ENCODE measurements at places on chromosomes 1 and 21.

- no peak for DNase-seq
Observed at GRCh38 chr1:163399976-163400601, 78.3 kb downstream of the NUF2 start.

GRCh38 chr1:217495249-217495648, 135.6 kb downstream of the GPATCH2 start:
- DNase-seq: no peak

- DNase-seq: no peak
Observed at GRCh38 chr1:186002406-186002805, 268.2 kb downstream of the HMCN1 start.

DNA sequence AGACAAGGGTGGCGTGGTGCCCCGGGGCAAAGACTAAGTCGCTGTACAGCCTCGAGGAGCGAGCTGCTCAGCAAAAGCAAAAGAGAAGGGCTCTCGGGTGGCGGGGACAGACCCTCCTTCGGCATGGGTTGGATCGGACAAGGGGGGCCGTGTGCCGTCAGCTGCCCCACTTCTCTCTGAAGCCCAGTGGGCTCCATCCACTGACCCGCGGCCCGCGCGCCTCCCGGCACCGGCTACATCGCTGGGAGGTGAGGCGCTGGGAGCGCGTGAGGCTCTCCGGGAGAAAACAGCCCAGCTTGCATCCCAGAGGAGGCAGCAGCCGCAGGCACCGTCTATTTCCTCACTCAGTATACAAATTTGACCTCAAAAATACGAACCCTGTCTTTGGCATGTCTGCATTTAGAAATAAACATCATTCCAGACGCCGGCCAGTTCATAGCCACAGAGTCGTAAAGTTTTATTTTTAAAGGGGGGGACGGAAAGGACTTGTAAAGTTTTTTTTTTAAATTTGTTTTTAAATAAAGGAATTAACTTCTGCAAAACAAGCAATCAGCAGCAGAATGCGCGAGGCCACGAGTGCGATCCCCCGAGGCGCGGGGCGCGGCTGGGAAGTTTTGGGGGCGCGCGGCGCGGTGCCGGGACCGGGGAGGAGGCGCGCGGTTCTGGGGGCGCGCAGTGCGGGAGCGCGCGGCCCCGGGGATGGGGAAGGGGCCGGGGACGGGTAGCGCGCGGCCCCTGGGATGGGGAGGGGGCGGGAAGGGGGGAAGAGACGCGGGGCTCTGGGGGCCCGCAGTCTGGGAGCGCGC, 689 bp upstream of the GPR137B start:
- no peak for DNase-seq

DNA sequence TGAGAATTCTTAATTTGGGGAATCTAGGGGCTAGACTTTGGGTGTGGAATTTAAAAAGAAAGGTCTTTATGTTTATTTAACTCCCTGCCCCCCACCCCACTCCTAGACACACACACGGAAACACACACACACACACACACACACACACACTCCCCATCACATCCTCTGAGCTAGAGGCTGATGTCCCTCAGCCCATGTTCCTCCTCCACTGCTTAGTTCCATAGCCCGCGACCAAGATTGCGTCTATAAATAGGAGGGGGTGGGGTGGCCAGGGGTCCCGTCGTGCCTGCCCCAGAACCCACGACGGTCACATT, 655 bp upstream of the KIRREL1 start:
- DNase-seq: no peak

- no peak for DNase-seq
Observed at GRCh38 chr1:232335261-232335660, 294.7 kb downstream of the SIPA1L2 start.

Measured in hematopoietic multipotent progenitor cell (in vitro differentiated cells).